ENCODE measurements at places on chromosomes 2 and 18.
A peak's percentile ranks its signal among the peaks of the same experiment; 100 is the strongest.

- no peak for DNase-seq
Measured at GRCh38 chr2:228548230-228548629, 366.7 kb upstream of the SPHKAP start.

DNA sequence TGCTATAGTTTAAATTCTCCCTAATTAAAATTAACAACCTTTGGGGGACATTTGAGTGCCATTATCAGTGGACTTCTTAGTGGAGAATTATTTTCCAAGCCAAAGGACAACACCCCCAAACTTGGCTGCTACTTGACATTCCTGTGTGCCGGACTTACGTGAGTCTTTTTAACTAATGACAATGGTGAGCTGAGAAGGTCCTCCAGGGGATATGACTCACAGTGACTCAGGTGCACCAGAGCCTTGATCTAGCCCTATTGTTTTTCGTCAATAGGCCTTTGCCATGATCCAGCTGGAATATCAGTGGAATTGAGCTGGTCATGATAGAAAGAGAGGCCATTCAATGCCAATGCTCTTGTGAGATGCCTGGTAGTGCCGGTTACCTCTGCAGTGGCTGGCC, 118.1 kb upstream of the CXCR4 start:
- DNase-seq = no peak

- peak; percentile 12 for DNase-seq
Measured at GRCh38 chr18:36782710-36783109, 46.1 kb downstream of the TPGS2 start.

- DNase-seq = no peak
Measured at GRCh38 chr2:206353685-206354084, 79.2 kb downstream of the ZDBF2 start.

GRCh38 chr2:3650140-3650920, 7.7 kb upstream of the ALLC start:
- DNase-seq = no peak

- DNase-seq = no peak
Measured at GRCh38 chr2:158234497-158234896, 132.8 kb downstream of the UPP2 start.

DNA sequence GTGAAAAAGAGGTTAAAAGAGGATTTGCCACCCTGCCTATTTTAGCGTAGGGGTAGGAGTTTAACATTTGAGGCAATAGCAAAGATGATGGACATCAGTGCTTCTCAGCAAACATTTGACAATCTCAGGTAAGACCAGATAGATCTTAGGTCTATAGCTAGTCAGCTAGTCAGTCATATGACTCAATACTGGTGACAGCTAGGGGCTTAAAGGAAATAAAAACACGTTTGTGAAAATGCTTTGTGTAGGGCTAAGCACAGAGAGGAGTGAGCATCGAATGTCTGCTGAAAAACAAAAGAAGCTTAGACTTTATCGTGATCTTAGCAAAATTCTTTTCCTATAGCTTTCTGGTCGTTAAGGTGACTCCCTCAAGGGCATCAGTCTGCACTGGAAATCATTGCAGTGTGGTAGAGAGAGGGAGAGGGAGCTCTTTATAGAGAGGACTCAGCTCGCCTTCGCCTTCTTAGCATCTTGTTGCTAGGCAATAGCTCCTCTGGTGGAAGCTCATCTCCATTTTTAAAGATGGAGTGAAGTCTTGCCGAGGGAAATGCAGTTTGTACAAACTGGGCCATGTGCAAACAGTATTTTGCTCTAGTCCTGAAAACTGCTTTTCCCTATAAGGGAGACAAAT, 62.8 kb upstream of the SLC38A11 start:
- no peak for DNase-seq

DNA sequence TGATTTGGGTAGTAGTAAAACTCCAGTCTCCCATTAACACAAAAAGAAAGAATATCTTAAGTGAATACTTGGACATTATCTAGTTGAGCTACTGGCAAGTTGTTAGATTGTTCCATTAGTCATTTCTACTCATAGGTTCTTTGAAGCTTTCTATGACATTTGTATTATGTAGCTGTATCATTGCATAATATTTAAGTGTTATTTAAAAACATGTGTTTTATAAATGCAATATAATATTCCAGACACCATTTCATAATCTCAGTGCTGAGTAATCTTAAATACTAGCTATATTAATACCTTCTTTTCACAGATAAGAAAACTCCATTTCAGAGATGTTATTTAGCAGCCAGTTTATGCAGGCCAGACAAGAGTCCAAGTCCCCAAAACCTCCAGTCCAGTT, 271.9 kb downstream of the NCKAP5 start:
- no peak for DNase-seq

DNA sequence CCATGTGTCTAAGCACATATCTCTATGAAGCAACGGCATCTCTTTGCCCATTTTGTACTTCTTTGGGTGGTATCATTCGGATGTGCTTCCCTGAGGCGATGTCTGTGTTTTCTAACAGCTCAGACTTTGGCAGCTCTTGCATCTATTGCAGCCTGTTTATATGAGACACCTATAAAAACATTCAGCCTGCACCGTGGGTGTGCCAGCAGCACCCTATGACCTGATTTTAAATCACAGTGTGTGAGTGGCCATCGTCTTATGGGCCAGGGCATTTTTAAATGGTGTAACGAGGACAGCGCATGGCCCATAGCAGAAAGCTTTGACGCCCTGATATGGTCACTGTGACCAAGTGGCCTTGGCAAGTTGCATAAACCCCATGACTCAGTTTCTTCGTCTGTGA, 12.9 kb downstream of the NPAS2 start:
- DNase-seq = no peak

- no peak for DNase-seq
Measured at GRCh38 chr2:162211732-162212131, 31.5 kb downstream of the FAP start.

- no peak for DNase-seq
Measured at GRCh38 chr2:7703543-7704144, 786.4 kb downstream of the RNF144A start.

DNA sequence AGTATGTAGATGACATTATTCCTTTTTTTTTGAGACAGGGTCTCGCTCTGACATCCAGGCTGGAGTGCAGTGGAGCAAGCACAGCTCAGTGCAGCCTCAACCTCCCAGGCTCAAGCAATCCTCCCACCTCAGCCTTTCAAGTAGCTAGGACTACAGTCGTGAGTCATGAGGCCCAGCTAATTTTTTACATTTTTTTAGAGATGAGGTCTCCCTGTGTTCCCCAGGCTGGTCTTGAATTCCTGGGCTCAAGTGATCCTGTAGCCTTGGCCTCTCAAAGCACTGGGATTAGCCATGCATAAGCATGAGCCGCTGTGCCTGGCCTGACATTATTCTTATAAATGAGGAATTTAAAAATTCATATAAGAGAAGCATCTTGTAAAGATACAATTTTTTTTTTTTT, 86.9 kb downstream of the FAM117B start:
- no peak for DNase-seq

GRCh38 chr18:54269893-54270844, 852 bp downstream of the POLI start:
- peak; percentile 68 for DNase-seq

DNA sequence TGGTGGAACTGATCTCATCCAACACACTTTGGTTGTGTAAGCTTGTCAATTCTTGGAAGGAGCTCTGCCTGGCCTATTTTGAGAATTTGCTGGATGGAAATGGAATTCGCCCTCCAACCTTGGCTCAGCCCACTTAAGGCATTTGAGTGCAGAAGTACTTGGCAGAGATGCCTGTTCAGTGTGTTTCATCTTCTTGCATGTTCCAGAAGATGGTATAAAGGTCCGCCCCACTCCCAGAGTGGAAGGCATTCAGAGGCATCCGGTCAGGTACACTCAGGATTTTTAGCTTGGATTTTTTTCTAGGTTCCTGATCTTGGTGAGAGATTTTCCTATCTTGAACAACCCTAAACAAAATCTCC, 61.3 kb upstream of the TXNDC2 start:
- no peak for DNase-seq

GRCh38 chr2:12244070-12244469, 472.7 kb upstream of the TRIB2 start:
- DNase-seq = no peak

GRCh38 chr2:128388499-128388941, 69.9 kb upstream of the HS6ST1 start:
- no peak for DNase-seq

DNA sequence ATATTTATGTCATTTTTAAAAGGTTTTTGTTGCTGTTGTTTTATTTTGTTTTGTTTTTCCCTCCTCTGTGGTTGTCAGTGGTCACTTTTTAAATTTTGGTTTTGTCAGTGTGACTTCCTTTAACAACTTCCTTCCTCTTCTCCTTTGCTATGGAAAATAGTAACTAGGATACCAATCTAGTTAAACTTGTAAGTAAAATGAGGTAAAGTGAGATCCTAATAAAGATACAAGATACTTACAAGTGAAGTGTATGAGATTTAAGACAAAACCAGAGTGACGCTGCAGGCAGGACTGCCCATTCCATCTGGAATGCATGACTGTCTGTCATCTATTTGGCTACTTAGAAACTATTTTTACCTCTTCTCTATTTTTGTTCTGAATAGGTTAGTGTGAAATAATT, 30.6 kb upstream of the CREB1 start:
- peak; percentile 9 for DNase-seq

- no peak for DNase-seq
Measured at GRCh38 chr2:25280051-25280687, 61.6 kb downstream of the DNMT3A start.

- DNase-seq = no peak
Measured at GRCh38 chr18:68520406-68521075, 194.4 kb downstream of the TMX3 start.

- no peak for DNase-seq
Measured at GRCh38 chr18:43869451-43870008, 592.2 kb upstream of the SYT4 start.

DNA sequence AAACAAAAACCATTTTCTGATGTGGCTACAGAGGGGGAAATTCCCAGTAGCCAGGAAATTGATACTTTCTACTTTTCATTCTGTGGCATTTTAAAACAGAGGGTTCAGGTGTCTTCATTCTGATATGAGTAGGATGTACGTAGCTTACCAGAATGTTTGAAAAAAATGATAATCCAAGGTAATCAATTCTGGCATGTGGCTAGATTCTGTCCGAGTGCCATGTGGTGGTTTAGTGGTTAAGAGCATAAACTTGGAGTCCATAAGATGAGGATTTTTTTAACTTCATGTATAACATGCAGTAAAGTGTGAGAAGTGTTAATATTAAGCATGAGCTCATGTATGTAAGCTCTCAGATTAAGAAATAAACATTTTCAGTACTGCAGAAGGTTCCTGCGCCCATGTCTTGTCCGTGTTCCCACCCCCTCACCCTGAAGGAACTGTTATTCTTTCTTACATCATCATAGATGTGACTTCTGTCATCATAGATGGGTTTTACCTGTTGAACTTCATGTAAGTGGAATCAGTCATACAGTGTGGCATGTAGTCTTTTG, 4.5 kb downstream of the B3GNT2 start:
- DNase-seq = no peak

- no peak for DNase-seq
Measured at GRCh38 chr2:178632729-178633128, 152.5 kb downstream of the PLEKHA3 start.

DNA sequence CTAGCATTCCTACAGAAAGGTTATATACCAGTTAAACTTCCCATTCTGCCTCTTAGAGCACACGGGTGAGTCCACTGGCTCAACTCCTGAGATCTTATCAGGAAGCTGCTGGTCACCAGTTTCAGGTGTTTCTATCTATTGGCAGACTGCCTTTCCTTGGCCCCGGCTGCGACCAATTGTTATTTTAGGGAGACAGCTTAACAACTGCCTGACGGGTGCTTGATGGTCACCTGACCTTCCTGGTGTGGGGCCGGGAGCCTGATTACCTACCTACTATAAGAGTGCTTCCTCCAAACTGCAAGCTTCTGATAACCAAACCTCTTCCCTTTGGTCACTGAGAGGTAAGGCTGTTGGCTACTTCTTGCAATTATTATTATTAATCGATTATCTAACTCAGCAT, 122.1 kb upstream of the XIRP2 start:
- no peak for DNase-seq

DNA sequence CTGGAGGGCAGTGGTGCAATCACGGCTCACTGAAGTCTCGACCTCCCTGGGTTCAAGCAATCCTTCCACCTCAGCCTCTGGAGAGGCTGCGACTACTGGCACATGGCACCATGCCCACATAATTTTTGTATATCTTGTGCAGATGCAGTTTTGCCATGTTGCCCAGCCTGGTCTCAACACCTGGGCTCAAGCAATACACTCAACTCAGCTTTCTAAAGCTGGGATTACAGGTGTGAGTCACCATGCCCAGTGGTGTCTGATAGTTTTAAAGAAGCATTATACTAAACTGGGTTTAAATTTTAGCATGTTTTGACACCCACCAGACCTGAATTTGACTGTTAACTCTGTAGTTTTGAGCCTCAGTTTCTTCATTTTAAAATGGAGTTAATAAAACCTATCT, 109.4 kb upstream of the SLC38A11 start:
- no peak for DNase-seq

- DNase-seq = no peak
Measured at GRCh38 chr2:235083822-235084221, 132.0 kb downstream of the SH3BP4 start.

- DNase-seq = no peak
Measured at GRCh38 chr2:112728029-112728362, 7.2 kb downstream of the NT5DC4 start.

- no peak for DNase-seq
Measured at GRCh38 chr2:109680523-109681297, 66.5 kb downstream of the SOWAHC start.

GRCh38 chr2:168090366-168091135, 156.8 kb downstream of the STK39 start:
- no peak for DNase-seq

DNA sequence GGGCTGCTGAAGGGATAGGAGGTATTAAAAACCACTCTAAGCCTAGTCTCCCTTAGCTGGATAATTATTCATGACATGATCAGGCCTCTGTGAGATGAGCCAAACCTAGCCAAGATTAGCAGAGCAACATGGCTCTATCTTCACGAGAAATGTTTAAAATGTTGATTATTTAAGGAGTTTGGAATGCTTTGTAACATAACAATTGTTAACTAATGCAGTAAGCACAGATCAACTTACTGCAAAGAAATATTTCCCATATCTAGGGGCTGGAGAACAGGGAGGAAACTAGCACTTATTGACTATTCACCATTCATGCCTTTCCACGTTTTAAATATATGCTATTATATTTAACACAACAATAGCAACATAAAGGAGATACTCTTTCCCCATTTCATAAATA, 833.7 kb upstream of the CHAC2 start:
- DNase-seq = no peak

- DNase-seq = no peak
Measured at GRCh38 chr2:147500819-147501395, 343.9 kb upstream of the ACVR2A start.

- DNase-seq = no peak
Measured at GRCh38 chr2:232668805-232669444, 28.2 kb upstream of the GIGYF2 start.

GRCh38 chr2:39696101-39696553, 30.4 kb downstream of the TMEM178A start:
- DNase-seq = no peak

GRCh38 chr18:58192519-58192918, 148.5 kb downstream of the NEDD4L start:
- no peak for DNase-seq

All from Kasumi-1 (cell line).